ENCODE measurements at places on chromosomes 7 and 10.

- DNase-seq = no peak
Observed at GRCh38 chr7:157964521-157964920, 623.1 kb downstream of the PTPRN2 start.

- DNase-seq = peak; percentile 36
Observed at GRCh38 chr10:137606-138005, 2.4 kb downstream of the ZMYND11 start.

GRCh38 chr10:43198682-43199005, 60.4 kb downstream of the CSGALNACT2 start:
- no peak for DNase-seq

DNA sequence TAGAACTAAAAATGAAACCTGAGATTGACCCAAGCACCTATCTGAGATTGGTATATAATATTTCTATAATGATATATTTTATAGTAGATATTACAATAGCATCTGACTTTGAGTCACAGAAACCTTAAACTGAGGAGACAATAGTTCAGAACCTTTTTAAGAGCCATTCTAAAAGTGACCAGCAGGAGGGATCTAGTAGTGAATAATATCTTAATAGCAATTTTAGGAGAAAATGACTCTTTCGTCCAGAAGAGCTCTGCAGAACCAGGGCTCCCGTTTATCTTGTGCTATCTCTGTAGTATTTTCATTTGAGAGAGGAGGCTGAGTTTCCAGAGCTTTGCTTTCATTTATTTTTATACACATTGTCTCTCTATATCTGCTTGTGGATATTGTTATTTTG, 68.1 kb downstream of the PODXL start:
- no peak for DNase-seq

- DNase-seq = peak; percentile 8
Observed at GRCh38 chr7:27133409-27134231, 3.1 kb upstream of the HOXA4 start.

GRCh38 chr10:7432884-7433726, 22.3 kb upstream of the SFMBT2 start:
- DNase-seq = no peak

- DNase-seq = no peak
Observed at GRCh38 chr10:99467236-99467999, 37.0 kb upstream of the GOT1 start.

GRCh38 chr7:137940656-137941518, 61.0 kb downstream of the CREB3L2 start:
- DNase-seq = peak; percentile 89

- no peak for DNase-seq
Observed at GRCh38 chr10:29773675-29774091, 138.9 kb upstream of the SVIL start.

DNA sequence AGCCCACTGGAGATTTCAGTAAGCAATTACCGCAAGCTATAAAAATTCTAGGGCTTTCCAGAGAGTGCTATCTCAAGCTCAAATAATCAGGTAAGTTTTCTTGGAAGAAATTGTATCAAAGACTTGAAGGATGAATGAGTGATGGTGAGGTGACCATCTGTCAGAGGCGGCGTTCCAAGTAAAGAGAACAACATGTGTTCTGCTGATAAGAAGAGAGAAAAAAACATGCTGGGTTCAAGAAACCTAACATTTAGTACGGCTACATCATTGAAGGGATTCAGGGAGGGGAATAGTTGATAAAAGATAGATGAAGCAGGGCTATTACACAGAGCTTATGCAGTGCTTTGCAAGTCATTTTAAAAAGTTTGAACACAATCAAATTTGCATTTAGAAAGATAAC, 100.7 kb downstream of the GNAI1 start:
- no peak for DNase-seq

- DNase-seq = no peak
Observed at GRCh38 chr10:86655596-86655995, 1.2 kb downstream of the OPN4 start.

Data from astrocyte (in vitro differentiated cells and primary cell).